ENCODE measurements at places on chromosomes 12 and 14.

DNA sequence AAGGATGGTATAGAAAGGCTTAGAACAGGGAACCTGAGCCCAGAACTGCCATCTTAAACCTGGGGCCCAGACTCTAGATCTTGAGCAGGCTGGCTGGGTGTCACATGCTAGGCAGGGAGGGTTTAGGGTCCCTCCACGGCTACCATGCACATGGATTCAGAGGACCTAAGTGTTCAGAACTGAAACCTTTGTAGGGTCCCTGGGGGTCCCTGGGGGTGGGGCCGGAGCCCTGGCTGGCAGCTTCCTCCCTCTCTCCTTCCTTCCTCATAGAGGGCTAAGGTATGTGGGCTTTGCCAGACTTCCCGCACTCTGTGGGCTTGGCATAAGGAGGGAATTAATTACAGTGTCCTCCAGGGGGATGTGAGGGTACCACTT lies 4.6 kb upstream of the ZNF385A start:
- no peak for DNase-seq

DNA sequence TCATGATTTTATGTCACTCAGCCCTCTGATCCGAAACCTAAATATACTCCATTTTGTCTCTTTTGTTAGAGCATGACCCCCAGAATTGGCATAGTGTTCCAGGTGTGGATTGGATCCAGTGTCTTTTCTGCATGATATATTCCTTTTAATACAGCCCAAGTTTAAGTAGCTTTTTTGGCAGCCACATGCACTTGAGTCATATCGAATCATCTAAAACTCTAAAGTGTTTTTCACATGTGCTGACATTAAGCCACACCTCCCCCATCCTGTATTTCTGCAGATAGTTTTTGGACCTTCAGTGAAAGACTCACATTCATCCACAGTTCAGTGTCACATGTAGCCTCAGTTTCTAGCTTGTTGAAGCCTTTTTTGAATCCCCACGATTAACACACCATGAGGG lies 30.6 kb downstream of the BORCS5 start:
- no peak for DNase-seq

DNA sequence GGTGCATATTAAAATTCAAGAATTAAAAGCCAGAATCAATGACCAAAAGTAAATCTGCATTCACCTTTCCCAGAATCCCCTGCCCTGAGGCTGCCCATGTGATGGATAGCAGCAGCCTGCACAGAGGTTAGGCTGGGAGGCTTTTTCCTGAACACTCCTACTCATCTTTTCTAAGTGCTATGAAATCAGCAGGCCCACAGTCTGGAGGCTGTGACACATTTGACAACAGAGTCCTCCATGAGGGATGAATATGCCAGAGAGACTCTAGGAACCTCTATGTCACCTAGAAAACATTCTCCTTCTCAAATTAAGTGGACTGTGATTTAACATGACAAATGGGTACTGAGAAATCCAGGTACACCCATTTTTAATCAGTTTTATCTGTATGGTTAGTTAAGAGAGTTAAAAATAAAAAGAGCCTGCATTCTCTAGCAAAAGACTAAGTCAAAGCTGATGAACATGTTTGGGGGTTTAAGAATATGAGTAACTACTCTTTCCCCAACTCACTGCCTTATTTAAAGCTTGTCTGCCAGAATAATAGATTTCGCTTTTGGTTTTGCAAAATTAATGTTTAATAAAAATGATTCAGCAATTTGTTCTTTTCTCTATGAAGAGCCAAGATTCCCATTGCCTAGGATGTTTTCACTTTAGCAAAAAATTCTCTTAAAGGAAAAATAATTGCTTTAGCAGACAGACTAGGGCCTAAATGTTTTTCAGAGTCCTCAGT lies 115.0 kb downstream of the RTN1 start:
- no peak for DNase-seq

DNA sequence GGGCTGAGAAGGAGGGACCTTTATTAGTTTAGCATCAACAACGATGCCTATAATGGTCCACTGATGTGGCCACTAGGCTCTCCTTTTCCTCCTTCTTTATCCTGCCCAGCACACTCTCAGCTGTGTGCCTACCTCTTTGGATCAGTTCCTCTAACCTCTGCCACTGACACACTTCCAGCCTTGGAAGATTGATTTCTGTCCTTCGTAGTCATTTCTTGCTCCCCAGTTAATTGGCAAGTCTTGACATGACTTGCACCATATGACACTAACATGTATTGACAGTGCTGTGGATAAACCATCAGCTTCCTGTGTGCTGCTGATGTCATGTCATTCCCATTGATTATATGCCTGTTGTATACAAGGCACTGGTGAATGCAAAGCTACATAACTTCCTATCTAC lies 90.2 kb upstream of the PLEKHG7 start:
- DNase-seq: no peak

DNA sequence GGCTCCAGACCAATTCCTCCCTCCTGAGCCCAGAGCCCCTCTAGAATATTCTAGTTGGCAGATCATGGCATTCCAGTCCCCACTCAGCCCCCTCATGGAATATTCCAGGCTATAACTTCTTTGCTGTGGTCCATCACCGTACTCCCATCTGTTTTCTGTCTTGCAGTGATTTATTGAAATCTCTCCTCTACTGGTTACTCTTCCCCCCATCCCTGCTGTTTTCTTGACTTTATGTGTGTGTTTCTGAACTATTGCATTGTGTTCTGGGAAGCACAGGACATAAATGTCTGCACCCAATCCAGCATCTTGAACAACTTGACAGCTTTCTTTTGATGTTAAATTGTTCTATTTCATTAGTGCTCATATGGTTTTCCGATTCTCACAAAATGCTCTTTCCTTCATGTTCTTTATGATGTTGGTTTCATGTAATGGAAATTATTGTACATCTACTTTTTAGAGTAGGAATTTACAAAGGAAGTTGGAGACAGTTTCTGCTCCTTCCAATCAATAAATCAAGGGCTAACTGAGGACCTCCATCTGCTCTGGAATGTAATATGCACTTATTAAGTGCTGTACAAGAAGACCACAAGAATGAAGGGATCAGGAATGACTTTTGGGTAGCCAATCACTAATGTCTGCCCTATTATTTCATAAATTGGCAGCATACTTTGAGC lies 26.3 kb downstream of the PDE6H start:
- no peak for DNase-seq

- no peak for DNase-seq
Observed at GRCh38 chr12:10304161-10304574, 3.5 kb upstream of the KLRD1 start.

GRCh38 chr12:116278667-116279066 lies 1.2 kb upstream of the MED13L start:
- DNase-seq: no peak

- DNase-seq: no peak
Observed at GRCh38 chr14:68979722-68980451, 785 bp upstream of the ACTN1 start.

GRCh38 chr12:24398605-24399004 lies 449.1 kb upstream of the SOX5 start:
- DNase-seq: no peak

- no peak for DNase-seq
Observed at GRCh38 chr14:31622060-31622459, 60.9 kb downstream of the NUBPL start.

DNA sequence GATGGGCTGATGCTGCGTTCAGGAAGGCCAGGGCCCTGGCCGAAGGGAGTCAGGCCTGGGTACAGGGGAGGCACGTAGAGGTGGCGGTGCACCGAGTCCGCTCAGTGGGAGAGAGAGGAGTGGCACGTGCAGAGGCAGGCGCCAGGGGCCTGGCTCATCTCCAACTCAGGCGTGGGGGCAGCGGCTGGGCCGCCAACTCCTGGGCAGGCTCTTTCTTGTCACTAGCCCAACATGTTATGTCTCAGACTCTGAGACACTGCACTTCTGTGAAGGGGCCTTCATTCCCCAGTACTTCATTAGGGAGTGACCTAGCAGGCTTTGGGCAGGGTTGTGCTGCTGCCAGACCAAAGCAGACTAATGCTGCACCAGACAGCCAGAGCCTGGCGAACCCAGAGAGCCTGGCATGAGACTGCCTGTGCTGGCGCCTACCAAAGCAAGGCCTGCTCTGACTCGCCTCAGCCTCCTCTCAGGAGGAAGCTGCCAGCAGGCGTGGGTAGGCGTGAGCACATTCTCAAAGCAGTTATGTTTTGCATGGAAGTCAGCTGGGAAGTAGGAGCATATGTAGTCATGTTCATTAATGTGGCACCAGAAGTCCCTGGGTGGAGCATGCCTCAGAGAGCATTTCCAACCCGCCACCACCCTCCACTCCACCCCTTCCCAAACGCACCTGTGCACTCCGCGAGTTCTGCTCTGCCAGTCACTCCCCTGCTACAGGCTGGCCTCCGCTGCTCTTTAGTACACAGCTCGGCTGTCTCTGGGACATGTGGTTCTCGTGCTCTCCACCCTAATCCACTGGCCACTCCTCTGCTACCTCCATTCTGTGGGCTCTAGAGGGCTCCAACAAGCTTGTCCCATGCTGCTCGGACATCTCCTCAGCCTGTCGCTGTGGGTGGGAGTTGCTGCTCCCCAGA lies 9.7 kb downstream of the CKB start:
- no peak for DNase-seq

DNA sequence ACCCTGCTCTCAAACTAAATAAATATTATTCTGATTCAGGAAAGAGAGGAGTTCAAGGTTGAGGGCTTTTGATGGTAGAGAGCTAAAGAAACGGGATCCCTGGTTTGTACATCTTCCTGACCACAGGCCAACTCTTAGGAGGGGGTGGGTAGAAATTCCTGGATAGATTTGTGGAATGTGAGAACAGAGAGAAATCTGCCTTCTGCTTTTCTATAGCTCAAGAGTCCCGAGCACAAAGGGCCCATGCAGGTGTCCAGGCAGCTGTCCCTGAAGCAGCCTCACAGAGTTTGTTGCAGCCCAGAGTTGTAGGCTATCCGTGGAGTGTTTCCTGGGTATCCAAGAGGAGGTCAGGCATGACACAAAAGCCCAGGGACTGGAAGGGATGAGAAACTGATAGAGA lies 198.6 kb downstream of the BCAT1 start:
- no peak for DNase-seq

- DNase-seq: no peak
Observed at GRCh38 chr12:131413006-131413405, 297.9 kb upstream of the SFSWAP start.

- no peak for DNase-seq
Observed at GRCh38 chr12:69026336-69026735, 93.4 kb upstream of the CPM start.

DNA sequence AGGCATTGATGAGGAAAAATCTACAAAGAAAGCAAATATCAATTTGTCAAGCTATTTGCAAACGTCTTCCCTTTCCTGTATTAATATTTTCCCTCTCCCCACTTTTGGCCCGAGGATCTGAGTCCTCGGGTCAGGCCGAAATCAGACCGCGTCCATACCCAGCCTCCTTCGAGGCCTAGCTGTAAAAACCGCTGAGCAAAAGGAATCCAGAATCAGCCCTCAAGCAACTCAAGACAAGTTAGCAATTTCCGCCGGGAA lies 353 bp upstream of the MAPK1IP1L start:
- no peak for DNase-seq

- DNase-seq: no peak
Observed at GRCh38 chr14:105257464-105257863, 9.1 kb downstream of the BTBD6 start.

- DNase-seq: no peak
Observed at GRCh38 chr14:101189266-101189665, 285.7 kb upstream of the RTL1 start.

- no peak for DNase-seq
Observed at GRCh38 chr12:93614917-93615596, 42.6 kb downstream of the SOCS2 start.

DNA sequence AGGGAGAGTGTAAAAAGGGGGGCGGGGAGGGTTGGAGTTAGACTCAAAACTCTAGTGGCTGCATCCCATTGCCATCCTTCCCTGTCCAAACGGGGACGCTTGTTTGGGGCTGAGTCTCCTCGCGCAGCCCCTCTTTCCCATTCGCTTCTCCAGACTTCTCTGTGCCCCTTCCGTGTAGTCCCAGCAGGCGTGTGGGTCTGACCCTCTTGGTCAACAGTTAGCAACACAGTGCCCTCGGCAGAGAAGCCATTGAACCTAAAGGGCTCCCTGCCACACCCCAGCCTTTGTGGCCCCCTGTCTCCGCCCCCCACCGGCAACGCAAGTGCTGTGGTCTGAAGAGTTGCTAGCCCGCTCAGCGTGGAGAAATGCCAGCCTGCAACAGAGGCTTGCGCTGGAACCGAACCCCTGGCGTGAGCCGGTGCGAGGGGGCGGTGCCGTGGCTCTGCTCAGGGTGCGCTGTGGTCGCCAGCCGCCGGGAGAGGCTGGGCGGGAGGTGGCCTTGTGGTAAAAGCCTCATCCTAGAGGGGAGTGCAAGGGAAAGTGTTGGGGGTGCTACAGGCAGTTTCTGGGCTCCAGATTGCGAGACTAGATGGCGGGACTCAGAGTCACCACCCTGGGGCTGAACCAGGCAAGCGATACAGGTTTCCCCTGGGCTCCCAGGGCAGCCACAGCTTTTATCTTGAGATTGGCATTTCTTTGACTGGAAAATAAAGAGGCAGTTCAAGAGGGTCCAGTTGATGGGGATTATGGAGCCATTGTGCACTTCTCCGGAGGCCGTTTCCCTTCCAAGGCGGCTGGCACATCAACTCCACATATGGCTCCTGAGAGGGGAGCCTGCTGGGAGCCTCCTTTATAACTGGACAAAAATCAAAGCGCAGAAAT lies 2.1 kb downstream of the PLXNC1 start:
- no peak for DNase-seq

DNA sequence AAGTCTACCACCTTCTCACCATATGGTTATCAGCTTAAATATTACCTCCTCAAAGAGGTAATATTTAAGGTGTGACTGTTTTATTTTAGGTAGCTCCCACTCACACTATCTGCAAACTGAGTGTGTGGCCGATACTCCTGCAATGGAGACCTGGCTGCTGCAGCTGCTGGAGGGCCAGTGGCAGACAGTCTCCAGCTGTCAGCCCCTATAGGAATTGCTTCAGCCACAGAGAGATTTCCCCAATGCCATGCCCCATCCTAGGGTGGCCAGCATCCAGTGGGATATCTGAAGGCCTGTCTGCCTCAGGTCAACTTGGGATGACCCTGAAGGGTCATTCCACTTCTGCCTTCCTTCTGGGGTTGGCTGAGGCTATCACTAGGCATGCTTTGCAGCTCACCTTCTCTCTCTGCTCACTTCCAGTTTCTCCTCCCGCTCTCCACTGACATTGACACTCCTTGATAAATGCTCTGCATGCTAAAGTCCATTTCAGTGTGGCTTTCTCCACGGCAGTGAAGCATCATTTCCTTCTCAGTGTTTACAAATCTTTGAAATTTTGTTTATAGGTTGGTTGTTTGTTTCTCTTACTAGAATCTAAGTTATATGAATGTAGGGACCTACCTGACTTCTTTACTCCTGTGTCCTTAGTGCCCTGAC lies 90.2 kb upstream of the USP44 start:
- no peak for DNase-seq

Data from stimulated activated CD8-positive, alpha-beta memory T cell treated with anti-CD3 and anti-CD28 coated beads, Interleukin-4, amount 100 ng/mL, for 4 hours (primary cell).